ENCODE measurements at places on chromosomes 3 and 15.

DNA sequence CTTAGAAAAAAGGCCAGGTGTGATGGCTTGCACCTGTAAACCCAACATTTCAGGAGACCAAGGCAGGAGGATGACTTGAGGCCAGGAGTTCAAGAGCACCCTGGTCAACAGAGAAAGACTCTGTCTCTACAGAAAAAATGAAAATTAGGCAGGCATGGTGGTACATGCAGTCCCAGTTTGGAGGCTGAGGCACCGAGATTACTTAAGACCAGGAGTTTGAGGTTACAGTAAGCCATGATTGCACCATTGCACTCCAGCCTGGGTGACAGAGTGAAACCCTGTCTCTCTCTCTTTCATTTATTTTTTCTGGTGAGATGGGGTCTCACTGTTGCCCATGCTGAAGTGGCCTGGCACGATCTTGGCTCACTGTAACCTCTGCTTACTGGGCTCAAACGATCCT is 24.7 kb downstream of the IP6K1 start:
- no peak for DNase-seq

- peak; percentile 40 for DNase-seq
Observed at GRCh38 chr15:36401586-36401966, 177.8 kb upstream of the CDIN1 start.

- DNase-seq = no peak
Observed at GRCh38 chr15:52787123-52787503, 3.0 kb downstream of the ONECUT1 start.

DNA sequence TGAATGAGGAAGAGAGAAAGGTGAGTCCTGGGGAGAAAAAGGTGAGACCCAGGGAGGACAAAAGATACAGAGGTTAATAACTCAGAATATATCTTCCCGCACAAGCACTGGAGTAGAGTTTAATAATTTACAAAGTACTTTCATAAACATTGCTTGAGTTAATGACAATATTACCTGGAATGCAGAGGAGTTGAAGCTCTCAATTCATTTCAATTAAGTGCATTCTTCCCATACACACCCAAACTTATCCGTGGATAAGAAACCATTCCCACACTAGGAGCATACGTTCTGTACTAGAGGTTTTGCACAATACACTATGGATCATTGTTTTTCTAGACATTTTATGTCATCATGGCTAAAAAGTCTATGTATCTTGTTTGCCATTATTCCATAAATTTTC is 23.3 kb upstream of the KNG1 start:
- no peak for DNase-seq

DNA sequence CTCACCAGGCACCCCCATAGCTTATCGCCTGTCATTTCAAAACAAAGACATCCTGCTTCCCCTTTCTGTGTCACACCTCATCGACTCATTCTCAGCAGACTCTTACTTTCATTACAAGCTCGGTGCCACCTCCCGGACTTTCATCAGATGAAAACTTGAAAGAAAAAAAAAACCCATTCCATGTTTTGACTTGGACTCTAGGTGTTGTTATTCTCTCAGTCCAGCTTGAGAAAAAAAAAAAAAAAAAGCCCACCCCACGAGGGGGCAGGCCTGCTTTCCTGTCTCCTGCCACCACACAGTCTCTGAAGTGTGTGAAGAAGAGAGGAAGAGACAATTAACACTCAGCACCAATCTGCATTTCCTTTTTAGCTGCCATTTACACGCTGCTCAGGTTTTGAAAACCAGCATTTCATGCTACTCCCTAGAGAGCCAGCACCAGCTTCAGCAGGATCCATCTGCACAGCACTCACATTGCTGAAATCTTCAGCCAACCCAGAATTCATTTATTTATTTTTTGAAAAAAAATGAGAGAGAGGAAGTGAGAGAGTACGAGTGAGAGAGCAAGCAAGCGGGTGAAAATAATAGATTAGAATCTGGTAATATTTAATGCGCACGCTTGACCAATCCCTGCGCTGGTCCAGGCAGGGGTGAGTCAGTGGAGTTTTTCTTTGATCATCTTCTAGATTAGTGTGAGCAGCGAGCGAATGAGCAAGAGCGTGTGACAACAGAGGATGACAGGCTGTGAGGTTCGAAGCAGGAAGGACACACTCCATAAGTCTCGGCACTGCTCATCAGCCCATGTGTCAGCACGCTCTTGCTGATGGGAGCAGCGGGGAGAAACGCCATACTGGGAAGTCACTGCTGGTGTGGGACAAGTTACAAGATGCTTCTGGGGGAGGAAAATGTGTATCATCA is 23.5 kb downstream of the ZNF80 start:
- DNase-seq = peak; percentile 71

DNA sequence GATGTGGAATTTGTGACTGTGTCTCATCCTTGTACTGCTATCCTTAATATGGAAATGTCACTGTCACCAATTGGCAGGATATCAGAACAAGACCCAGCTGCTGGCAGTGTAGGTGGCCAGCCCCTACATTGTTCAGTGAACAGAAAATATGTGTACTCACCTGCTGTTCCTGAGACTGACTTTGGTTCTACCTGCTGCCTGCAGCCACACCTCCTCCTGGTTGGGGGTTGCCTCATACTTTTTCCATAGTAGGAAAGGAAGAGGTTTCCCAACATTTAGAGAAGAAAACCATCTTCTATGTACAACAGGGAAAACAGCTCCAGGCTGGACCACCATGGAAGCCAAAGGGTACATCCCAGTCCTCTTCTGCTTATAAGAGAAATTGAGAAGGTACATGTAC is 35.9 kb downstream of the SLC12A1 start:
- no peak for DNase-seq

DNA sequence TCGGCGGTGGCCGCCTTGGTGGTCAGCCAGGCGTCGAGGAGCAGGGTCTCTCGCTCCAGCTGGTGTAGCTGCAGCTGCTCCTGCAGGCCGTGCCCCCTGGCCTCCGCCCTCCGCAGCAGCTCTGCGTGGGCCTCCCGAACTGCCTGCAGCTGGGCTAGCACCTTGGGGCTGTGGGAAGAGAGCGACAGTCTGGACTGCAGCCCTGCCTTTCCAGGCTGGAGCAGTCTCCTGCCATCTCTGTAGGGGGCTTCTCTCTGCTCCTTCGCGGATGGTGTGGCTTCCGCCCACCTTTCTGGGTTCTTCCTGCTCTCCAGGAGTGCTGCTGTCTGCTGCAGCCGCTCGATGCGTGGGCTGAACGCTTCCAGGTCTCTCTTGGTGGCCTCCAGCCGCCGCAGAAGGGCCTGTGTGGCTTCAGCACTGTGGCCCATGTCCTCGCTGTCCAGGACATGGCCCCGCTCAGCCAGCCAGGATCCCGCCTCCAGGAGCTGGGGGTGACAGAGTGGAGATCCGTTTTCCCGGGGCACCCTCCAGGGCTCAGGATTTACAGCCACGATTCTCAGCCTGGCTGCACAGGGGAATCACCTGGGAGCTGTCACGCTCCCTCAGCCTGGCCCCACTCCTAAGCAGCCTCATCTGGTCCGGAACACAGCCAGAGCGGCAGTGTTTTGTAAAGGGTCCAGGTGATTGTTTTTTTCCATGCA is 16.8 kb downstream of the PLA2G4B start:
- DNase-seq = no peak

GRCh38 chr3:52204337-52205073 is 6.5 kb downstream of the ALAS1 start:
- DNase-seq = no peak

DNA sequence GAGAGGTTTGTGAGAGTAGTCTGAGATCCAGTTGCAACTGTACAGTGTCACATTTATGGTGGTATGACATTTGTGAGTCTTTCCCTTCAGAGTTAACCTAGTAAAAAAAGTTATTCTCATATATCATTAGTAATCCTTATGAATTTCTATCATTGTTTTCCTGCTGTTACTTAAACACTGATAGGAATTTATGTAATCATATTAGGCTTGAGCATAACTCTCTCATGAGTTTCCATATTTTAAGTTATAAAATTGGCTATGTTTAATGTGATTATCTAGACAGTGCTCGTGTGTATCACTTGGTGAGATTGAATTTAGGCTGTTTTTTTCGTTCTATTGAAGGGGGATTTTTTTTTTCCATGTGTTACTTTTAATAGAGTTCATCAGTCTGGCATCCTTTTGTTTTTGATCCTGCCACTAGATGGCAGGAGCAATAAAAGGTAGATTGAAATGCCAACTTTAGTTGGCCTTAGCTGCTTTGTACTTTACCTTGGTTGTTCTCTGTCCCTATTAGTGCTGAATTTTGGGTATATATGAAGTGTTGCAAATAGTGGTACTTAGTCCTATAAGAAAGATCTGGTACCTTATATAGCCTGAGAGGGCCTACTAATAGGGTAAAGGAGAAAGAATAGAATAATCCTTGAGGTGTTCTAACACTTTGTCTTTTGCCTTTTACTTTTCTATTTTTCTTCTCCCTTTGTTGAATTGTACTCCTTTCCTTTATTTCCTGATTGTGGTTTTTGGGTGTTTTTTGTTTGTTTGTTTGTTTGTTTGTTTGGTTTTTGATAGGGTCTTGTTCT is 17.9 kb downstream of the STT3B start:
- DNase-seq = peak; percentile 37

DNA sequence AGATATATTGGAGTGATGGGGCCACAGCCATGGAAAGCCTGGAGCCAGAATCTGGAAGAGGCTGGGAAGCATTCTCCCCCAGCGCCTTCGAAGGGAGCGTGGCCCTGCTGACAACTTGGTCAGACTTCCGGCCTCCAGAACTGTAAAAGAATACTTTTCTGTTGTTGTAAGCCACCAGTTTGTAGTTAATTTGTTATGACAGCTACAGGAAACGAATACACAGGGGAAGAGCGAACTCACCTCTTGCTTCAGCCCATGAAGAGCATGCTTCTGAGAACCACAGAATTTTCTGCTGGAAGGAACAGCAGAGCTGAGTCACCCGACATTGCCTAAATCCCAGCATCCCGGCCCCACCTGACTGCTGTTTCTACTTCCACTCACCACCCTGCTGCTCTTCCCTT is 501.7 kb downstream of the SHQ1 start:
- DNase-seq = peak; percentile 94

- no peak for DNase-seq
Observed at GRCh38 chr15:100334456-100334855, 7.3 kb downstream of the ADAMTS17 start.

DNA sequence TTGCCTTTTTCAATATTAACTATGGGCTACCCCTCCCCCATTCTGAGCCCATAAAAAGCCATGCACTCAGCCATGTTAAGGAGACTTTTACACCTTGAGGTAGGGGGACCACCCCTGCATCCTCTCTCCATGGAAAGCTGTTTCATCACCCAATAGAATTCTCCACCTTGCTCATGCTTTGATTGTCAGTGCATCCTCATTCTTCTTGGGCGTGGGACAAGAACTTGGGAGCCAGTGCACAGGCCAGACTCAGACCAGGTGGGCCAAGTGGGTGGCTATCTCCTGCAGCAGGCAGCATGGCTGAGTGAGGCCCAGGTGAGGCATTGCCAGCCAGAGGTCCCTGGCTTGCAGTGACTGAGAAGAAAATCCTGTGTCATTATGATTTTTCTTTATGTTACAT is 357.4 kb upstream of the CDIN1 start:
- no peak for DNase-seq

GRCh38 chr15:73558529-73558928 is 74.7 kb downstream of the NPTN start:
- DNase-seq = no peak

GRCh38 chr3:69120879-69121464 is 1.4 kb downstream of the LMOD3 start:
- DNase-seq = peak; percentile 67

- DNase-seq = no peak
Observed at GRCh38 chr3:108091498-108092250, 843 bp upstream of the CD47 start.

GRCh38 chr15:73677146-73677607 is 7.0 kb upstream of the CD276 start:
- peak; percentile 47 for DNase-seq

DNA sequence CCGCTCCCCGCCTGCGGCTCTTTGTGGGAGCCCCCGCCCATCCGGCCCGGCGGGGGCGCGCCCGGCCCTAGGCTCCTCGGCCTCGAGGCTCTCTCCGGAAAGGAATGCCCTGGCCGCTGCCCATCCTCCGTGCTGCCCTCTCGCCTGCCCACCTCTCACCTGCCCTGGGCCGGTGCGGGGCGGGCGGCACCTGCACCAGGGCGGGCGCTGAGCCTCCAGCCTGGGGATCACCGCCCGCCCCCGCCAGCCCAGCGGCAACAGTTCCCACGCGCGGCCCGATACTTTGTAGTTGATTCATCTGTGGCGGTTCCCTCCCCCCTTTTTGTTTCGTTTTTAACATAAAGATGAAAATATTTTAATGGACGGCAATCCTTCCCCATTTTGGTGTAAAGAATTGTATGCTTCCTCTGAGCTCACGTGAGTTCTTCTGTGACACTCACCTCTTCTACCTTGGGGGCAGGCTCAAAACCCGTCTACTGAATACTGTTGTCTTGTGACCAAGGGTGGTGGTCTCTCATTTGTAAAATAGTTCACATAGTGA is 1.9 kb downstream of the KLF13 start:
- no peak for DNase-seq

- no peak for DNase-seq
Observed at GRCh38 chr3:147483578-147483977, 74.4 kb downstream of the ZIC1 start.
